ENCODE measurements at places on chromosomes 11 and 22.

DNA sequence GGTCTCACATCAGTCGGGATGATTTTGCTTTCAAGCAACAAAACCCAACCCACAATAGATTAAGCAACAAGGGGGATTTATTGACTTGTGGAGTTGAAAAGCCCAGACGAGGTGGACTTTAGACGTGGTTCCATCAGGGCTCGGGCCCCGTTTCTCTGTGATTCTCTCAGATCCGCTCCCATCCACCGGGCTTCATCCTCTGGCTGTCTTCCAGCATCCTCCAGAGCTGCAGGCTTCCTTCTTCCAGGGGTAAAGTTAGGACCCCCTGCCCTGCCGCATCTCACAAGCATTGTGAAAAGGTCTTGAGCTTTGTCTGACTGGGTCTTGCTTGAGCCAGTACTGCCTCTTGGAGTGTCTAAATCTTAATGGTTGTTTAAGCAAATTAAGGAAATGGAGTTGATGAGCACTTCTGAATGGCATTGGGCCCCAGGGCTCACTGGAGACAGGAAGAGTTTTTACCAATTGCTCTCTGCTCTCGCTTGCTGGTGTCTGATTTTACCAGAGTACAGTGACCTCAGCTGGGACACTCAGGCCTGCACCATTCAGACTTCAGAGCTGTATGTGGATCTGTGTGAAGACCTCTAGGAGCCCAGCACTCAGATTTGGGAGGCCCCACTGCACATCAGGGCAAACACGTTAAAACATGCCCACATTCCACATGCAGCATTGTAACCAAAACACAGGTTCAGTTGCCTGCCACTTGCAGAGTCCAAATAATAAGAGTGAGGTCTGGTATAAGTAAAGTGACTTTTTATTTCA lies 13.5 kb upstream of the FTH1 start:
- no peak for DNase-seq

DNA sequence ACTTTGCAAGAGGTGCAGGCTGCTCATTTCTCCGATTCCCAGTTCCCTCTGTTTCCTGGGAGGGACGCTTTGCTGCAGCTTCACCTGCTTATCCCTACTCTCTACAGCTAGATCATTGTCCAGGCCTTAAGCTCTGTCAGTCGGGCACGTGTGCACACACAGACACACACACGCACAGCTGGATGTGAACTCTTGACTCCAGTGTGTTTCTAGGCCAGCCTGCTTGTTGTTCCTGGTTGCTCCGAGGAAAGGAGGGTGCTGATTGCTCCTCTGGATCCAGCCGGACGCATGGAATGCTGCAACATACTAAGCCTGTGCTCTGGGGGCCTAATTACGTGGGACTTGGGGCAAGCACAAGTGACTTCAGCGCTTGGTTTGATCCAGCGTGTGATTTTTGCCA lies 19.7 kb downstream of the ZNRF3 start:
- no peak for DNase-seq

DNA sequence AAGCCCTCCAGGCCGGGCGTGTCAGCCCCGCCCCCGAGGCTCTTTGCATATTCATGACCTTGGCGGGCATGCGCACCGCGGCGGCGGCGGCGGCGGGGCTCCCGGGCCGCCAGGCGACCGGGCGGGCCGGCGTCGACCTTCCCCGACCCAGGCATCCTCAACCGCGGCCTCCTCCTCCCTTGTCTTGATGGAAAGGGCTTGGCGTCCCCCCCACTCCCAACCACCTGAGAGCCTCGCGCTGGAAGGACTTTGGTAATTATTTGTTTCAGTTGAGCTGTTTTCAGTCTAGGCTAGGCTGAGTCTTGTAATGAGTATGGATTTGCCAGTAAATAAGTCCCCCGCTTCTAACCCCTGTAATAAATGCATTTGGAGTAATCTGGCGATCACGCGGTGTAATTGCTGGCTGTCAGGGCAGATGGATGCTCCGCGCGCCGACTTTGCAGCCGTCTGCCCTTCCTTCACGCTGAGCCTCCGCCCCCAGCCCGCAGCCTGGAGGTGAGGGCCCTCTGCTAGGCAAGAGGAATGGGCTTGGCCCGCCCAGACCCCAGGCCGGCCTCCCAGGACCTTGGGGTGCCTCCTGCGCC lies 25.2 kb downstream of the FLRT1 start:
- peak; percentile 29 for DNase-seq

- no peak for DNase-seq
Measured at GRCh38 chr11:74534216-74534945, 40.9 kb upstream of the LIPT2 start.

GRCh38 chr11:47994417-47994816 lies 14.1 kb downstream of the PTPRJ start:
- no peak for DNase-seq

GRCh38 chr11:24900960-24901549 lies 404.2 kb downstream of the LUZP2 start:
- no peak for DNase-seq

DNA sequence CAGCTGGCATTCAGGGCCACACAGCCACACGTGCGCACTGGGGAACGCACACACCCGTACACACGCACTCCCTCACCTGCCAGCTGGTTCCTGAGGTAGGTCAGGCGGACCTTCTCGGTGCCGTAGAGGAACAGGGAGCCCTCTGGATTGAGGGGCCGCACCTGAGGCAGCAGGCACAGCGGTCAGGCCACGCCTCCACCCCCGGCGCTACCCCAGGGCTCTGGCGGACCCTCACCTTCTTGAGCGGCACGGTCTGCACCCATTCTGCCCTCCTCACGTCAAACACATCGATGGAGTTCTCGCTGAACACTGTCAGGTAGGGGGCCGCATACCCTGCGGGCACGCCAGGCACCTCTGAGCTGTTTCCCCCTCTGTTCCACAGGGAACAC lies 17.0 kb downstream of the CDC42BPG start:
- DNase-seq: no peak

- no peak for DNase-seq
Measured at GRCh38 chr22:40443732-40444131, 73.3 kb downstream of the SGSM3 start.

DNA sequence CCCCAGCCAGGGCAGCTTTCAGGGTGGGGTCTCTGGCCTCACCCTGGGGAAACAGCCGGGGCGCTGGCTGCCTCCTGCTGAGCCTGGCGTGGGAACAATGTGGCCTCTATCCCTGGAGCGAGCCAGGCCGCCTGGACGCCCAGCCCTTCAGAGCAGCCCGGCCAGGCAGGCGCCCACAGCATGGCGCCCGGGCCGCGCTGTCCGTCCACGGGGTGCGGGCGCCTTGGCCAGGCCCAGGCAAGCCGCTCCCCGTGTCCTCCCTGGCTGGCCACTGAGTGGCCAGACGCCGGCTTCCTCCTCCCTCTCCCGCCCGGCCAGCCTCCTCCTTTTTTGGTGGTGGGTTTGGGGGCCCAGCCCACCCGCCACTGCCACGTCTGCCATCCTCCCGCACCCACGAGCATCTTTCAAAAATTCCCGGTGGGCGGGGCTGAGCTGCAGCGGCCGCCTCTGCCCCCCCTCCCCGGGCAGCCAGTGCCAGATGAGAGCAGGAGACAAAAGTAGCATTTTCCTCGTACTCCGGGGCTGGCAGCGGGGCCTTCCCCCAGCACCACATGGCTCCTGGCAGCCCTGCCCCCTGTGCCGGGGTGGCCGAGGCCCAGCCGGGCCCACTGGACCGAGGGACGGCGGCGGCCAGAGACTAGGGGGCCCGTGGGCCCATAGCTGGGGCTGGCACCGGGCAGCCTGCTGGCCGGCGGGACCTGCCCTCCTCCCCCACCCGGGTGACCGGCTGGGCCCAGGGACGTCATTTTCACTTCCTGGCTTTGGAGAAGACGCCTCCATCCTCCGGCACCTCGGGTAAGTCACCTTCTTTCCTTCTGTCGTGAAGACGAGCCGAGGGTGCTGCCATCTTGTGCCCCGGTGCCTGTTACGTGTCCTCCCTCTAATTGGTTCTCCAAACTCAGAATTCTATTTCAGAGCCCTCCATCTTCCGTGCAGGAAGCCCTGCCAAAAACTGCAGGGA lies 70.2 kb upstream of the PPARA start:
- DNase-seq: no peak

DNA sequence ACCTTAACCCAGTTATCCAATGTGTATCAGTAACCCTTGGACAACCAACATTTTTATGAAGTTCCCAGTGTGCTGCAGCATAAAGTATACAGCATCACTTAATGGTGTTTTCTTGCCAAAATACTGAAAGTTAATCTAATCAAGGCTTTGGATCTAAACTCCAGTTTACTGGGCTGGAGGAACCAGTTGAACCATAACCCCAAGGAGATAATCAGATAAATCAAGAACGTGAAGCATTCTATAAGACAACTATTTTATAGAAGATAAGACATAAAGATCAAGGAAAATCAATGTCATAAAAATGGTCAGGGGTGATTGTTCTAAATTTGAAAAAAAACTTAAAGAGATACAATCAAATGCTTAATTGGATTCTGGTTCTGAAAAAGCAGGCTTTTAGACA lies 2.3 kb upstream of the OSBP start:
- no peak for DNase-seq

GRCh38 chr11:33700502-33701271 lies at the start of gene C11orf91:
Gene C11orf91 (minus strand): TSS chr11:33700826. CDS start chr11:33700740, 86 bp downstream.
- DNase-seq: peak; percentile 89

GRCh38 chr22:20401376-20402014 lies 7.5 kb downstream of the ZNF74 start:
- no peak for DNase-seq

- no peak for DNase-seq
Measured at GRCh38 chr11:97364047-97364446, 974.2 kb downstream of the JRKL start.

GRCh38 chr11:123428116-123428715 lies 1.9 kb upstream of the GRAMD1B start:
- no peak for DNase-seq

- DNase-seq: no peak
Measured at GRCh38 chr22:25495285-25495684, 69.2 kb upstream of the GRK3 start.

GRCh38 chr11:84608837-84609196 lies 1018.3 kb downstream of the DLG2 start:
- DNase-seq: no peak

- no peak for DNase-seq
Measured at GRCh38 chr11:68934666-68935065, 31.0 kb downstream of the IGHMBP2 start.

DNA sequence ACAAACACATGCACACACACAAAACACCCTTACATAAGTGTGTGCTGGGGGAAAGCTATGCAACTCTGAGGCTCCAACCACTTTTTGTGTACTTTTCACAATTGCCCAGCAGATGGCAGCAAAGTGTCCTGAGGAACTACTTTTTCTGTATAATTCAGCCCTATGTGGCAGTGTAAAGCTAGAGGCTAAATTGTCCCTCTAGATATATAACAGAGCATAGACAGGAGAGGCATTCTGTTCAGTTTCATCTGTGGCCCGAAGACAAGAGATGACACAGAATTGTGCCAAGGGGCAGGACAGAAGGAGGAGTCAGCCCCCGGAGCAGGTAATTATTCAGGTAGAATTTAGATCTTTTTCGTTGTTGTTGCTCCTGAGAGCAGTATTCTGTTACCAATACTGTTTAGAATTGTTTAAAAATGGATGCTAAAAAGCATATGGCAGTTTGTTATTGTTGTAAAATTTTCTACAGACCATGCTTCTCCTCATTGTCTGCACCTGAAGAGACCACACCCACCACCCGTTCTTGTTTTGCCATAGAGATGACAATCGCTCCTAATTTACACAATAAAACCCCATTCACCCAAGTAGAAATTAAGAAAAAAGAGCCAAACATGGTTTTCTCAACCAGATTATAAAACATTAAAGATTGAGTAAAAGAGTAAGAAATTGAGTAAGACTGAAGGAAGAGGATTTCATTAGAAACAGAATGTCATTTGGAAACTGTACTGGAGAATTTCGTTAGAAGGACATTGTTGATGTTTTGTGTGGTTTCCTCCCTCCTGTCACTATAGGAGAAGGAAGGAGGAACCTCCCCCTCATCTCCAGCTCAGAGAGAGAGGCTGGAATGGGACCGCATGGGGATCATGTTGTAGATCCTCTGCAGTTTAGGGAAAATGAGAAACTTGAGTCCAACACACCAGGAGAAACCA lies 14.5 kb upstream of the MS4A7 start:
- peak; percentile 60 for DNase-seq

DNA sequence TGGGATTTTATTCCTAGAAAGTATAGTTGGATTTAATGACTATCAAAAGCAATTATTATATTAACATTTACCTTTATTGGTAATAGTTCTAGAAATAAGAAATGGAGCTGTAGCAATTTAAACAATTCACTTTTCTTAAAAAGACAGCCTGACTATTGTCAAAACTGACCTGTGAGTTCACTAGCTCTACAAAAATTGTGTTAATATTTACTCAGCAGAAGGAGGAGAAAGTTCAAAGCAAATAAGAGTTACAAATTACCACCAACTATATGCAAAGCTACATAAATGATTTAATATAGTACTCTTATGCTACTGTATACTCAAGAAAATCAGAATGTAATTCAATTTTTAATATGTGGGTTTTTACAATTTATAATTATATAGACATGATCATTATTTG lies 310.0 kb downstream of the DCDC1 start:
- no peak for DNase-seq

GRCh38 chr11:8426076-8426475 lies 162.4 kb upstream of the LMO1 start:
- no peak for DNase-seq

- DNase-seq: no peak
Measured at GRCh38 chr11:88469561-88470225, 132.2 kb upstream of the CTSC start.

GRCh38 chr11:119706029-119706428 lies 23.0 kb downstream of the NECTIN1 start:
- DNase-seq: no peak

GRCh38 chr11:43746670-43747069 lies 66.1 kb downstream of the HSD17B12 start:
- DNase-seq: no peak

DNA sequence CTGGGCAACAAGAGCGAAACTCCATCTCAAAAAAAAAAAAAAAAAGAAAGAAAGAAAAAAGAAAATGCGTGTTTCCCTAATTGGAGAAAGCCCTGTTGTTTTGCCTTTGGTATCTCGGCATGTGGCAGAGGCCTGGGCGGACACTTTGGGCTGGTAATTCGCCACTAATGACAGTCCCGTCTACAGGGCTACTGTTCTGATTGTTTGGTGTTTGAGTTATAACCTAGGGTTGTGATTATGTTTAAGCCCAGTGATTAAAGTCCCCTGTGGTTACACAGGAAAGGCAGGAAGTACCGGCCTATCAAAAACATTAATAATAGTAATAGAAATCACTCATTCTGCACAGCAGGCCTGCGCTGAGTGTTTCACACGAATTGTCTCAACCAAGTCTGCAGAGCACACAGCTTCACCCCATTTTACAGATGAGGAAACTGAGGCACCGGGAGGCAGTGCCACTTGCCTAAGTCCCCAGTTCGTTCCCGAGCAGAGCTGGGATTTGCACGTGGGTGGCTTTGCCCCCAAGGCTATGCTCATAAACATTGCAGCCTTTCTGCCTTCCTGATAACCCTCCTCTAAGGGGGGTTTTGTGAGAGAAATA lies 39.1 kb upstream of the GRAMD4 start:
- DNase-seq: no peak

- no peak for DNase-seq
Measured at GRCh38 chr11:63673579-63673978, 2.4 kb upstream of the ATL3 start.
